ENCODE measurements at places on chromosomes 11 and 22.

DNA sequence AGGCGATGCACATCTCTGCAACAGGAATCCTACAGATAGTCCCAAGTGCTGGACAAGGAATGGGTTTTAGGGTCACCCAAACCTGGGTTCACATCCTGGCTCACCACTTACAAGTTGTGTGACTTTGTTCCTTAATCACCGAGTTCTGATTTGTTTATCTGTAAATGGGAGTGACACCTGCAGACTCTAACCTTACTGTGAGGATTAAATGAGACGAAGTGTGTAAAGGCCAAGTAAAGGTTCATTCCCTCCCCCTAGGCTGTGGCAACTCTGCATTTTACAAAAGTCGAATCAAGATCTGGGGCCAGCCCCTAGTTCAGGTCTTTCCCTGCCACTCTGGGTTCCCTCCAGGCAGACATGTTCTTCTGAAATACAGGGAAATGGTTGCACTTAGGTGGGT lies 34.9 kb downstream of the SERPINH1 start:
- DNase-seq: no peak

- no peak for DNase-seq
These were observed 94.8 kb upstream of the SESN3 start for GRCh38 chr11:95325777-95326258.

- DNase-seq: no peak
These were observed 9.8 kb downstream of the CTNND1 start for GRCh38 chr11:57771365-57771764.

DNA sequence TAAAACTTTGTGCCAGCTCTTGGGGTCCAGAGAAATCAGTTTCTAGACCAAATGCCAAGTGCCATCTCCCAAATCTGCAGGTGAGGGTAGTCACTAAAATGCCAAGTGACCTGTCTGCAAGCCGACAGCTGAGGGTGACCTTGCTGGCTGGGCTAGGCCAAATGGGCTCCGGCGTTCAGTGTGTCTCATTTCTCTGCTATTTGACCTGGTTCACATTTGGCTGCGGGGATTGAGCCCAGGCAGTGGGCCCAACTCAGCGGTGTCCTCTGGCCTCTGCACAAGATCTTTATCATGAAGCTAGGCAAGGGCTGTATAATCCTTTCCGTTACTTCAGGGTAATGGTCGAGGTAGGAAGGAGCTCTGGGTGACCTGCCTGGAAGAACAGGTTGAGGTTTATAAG lies 87.5 kb downstream of the SNX19 start:
- no peak for DNase-seq

DNA sequence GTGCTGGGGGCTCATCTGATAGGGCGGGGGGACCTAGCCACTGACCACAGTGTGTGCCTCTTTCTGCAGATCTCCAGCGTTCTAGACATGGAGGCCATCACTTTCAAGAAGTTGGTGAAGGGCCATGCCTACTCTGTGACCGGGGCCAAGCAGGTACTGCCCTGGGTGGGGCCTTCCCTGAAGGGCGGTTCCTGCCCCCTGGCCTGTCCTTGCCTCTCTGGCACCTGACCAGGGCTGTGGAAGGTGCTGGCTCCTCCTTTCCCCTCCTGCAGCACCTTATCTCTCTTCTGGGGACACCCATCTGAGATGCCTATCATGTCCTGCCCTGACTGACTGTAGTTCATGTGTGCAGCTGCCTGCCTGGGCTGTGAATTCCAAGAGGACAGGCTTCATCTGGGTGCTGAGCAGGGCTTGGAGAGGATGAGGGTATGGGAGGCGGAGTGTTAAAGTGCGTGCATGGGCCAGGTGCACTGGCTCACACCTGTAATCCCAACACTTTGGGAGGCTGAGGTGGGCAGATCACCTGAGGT lies 5.5 kb downstream of the CAPN1 start:
- no peak for DNase-seq

DNA sequence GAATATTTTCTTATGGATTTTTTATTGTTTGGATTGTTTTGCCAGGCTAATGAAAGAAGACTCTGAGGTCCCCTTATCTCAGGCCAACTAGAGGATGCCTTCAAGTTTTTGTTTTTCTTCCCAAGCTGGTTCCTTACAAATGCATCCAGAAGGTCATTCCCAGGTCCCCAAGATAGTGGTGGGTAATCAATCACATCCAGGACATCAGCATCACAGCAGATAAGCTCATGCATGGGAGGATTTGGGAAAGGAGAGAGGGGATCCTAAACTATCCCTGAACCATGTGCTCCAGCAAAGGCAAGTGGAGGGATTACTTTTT lies 20.7 kb downstream of the FZD4 start:
- no peak for DNase-seq

- no peak for DNase-seq
These were observed 408.3 kb upstream of the CADM1 start for GRCh38 chr11:115912484-115912945.

DNA sequence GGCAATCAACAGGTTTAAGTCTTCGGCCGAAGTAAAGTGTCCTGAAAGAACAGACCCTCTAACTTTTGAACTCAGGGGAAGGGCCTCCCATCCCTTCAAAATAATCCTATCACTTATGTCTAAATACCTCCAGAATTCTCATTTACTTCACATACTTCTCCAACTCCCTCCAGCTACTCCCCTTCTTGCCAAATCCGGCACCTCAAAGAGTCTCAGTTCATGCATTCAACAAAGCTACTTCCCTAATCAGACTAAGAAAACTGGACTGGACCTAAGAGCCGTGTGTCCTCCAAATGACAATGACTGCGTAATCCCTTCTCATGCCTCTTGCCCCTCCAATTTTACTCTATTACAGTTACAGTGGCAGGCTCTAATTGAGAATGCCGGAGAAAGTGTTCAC lies 1.3 kb downstream of the DDB1 start:
- no peak for DNase-seq

- no peak for DNase-seq
These were observed 344.3 kb downstream of the AASDHPPT start for GRCh38 chr11:106421676-106422292.

- no peak for DNase-seq
These were observed 524.5 kb downstream of the NTM start for GRCh38 chr11:131894615-131895544.

GRCh38 chr11:30788849-30789248 lies 202.7 kb upstream of the MPPED2 start:
- no peak for DNase-seq

- no peak for DNase-seq
These were observed 25.9 kb upstream of the WNT7B start for GRCh38 chr22:46002757-46003270.

DNA sequence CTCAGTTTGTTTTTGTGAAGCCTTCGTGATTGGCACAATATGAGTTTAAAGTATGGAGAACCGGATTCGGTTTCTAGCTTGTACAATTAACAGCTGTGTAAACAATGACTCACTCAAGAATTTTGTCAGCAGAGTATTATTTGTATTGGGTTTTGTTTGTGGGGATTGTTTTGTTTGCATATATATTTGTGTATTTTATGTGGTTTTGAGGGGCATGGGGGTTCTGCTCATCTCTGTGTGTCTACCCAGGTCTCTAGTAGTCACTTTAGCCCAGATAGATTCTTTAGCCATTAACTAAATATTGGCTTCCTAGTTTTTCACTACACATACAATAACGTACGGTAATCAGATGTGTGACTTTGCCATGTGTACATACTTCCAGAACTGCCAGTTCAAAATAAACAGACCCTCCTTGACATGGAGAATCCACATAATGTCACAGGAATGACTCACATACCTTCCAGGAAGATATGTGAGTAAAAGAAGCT lies 7.5 kb upstream of the MS4A7 start:
- no peak for DNase-seq

DNA sequence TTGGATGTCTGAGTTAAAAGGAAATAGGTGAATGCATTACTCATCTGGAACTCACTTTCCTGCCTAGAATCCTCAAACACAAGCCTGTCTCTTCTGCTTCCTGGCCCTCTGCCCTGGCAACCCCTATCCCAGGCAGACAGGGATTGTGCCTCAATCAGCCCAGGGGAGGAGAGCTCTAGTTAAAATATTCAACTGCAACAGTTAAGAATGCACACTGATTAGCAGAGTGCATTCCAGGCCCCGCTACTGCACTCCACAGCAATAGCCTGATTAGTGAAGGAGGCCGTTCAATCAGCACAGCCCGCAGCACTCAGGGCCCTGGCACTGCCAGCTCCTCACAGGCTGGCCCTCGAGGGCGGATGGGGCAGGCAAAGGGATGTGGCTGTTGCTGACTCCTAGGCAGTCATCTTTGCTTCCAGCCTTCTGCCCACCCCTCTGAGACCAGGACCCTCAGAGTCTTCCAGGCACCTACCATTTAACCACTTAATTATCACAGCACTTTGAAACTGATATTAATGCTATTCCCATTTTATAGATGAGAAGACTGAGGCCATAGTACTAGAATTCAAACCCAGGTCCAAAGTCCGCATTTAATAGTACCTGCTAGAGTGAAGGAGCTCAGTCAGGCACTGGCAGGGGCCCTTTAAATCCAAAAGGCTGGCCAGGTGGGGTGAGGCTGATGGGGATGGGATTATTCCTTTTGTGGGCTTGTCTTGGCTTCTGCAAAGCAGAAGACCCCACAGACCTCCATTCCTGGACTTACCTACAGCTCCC lies 435.3 kb downstream of the SOX6 start:
- no peak for DNase-seq

- DNase-seq: no peak
These were observed 29.3 kb downstream of the KIAA0930 start for GRCh38 chr22:45211435-45211834.

DNA sequence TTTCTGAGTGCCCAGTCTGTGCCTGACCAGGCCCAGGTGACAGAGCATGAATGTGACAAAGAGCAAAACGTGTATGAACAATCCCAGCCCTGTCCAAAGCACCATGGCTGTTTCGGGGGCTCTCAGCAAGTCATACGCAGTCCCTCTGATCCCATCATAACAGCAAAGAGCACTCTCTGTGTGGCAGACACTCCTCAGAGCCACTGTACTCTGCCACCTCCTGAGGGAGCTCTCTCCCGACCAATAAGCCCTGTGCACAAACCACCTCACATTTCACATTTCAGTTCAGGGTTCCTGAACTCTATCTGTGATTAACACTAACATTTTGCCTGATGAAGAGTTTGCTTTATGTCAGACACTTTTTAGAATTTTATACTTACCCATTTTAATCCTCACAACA lies 6.6 kb downstream of the DGCR2 start:
- DNase-seq: no peak

Data from T follicular helper cell (primary cell).